ENCODE measurements at places on chromosomes 3 and 15.

GRCh38 chr15:87348746-87349145 lies 907.8 kb downstream of the NTRK3 start:
- DNase-seq, result no peak

GRCh38 chr3:110414855-110415254 lies 656.8 kb upstream of the NECTIN3 start:
- no peak for DNase-seq

GRCh38 chr3:181274025-181274424 lies 284.5 kb upstream of the DNAJC19 start:
- no peak for DNase-seq

DNA sequence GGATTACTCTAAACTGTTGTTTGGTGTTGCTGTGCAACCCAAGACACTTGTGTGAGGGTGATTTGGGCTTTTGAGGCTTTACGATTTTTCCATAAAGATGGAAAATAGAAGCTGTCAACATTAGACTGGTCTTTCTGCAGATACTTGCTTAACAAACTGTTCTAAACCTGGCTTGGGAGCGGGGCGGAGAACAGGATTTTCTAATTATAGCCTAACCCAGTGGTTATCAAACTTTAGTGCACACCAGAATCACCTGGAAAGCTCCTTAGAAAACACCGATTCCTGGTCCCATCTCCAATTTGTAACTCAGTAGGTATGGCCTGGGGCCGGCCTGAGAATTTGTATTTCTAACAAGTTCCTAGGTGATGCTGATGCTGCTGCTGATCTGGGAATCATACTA lies 19.0 kb downstream of the GPR156 start:
- DNase-seq, result no peak

GRCh38 chr15:75043509-75044257 lies 20.3 kb downstream of the PPCDC start:
- no peak for DNase-seq

DNA sequence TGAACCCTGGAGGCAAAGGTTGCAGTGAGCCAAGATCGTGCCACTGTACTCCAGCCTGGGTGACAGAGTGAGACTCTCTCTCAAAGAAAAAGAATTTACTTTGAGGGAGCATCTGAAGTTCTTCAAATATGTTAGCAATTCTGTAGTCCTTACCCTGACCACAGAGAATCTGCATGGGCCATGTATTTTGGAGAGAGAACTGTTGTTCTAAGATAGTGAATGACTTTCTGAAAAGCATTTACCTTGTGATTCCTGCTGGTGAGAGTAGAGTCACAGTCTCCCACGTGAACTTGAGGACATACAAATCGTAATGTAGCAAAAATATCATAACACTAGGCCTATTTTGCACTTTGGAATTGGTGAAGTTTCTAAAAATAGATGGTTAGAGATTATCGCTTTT lies 3.9 kb downstream of the BRK1 start:
- DNase-seq, result no peak

DNA sequence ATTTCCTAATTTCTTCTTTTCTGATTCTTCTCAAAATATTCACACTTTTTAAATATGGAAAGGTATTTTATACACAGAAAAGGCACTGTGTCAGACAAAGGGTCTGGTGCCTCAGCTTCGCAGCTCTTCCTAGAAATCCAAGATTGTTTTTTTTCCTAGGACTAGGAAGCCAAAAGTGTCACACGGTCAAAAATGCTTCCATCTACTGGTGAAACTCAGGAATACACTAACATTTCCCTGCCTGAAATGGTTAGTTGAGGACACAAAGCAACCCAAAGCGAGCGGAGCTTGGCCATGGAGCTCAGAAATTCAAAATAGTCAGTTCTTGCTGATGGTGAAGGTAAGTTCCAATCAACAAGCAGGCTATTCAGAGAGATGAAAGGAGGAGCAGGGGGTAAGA lies 426.5 kb upstream of the RASGRP1 start:
- no peak for DNase-seq

- DNase-seq, result no peak
Measured at GRCh38 chr15:40427188-40427587, 13.6 kb upstream of the BAHD1 start.

DNA sequence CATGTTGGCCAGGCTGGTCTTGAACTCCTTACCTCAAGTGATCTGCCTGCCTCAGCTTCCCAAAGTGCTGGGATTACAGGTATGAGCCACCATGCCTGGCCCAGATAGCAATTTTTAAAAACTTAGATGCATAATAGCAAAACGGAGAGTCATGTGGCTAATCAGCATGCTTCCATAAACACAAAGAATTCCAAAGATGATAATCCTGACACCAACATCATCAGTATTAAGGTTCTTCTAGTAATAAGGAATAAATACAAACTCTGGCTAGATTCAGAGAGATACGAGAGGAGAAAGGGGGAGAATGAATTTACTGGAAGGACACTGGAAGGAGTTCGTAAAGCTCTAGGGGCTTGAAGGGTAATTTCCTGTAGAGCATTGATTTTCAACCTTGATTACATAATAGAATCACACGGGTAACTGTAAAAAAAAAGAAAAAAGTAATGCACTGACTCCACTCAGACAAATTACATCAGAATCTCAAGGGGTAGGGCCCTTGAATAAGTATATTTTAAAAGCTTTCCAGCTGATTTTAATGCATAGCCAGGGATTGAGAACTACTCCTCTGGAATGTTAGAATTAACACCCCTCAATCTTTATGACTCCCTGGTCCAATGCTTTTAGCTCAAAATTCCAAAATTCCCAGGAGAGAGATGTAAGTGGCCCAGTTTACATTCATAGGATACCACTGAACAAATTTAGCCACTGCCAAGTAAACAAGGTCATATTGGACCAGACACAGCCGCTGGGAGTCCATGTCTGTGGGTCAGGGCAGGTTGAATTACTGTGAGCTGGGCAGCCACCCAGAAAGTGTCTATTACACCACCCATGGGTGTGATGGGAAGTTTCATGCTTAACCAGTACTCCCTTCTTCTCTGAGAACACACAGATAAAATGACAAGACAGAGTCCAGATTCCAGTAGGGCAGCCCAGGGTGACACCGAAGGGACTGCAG lies 243.9 kb downstream of the TBL1XR1 start:
- DNase-seq, result no peak

DNA sequence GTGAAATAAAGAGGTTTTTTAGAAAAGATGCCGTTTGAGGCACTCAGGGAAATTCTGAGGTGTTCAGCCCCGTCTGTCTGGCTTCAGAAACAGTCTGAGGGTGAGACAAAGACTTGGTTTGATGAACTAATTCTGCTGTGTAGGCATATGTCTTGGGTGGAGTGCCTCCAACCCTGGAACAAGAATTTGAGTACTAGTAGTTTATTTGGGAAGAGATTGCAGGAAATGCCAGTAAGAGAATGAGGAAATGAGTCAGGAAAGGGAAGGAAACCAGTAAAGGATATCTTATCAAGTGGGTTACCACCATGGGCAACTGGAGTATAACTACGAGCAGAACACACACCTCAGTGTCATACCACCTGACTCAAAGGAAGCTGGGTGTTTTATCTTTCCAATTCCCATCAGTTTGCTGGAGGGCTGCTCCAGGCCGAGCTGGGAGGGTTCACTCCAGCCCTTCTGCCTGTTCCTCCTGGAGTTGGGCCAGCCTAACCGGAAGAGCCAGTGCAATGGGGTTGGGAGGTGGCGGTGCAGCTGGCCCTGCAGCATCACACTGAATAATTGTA lies 75.3 kb downstream of the TGFBR2 start:
- no peak for DNase-seq

DNA sequence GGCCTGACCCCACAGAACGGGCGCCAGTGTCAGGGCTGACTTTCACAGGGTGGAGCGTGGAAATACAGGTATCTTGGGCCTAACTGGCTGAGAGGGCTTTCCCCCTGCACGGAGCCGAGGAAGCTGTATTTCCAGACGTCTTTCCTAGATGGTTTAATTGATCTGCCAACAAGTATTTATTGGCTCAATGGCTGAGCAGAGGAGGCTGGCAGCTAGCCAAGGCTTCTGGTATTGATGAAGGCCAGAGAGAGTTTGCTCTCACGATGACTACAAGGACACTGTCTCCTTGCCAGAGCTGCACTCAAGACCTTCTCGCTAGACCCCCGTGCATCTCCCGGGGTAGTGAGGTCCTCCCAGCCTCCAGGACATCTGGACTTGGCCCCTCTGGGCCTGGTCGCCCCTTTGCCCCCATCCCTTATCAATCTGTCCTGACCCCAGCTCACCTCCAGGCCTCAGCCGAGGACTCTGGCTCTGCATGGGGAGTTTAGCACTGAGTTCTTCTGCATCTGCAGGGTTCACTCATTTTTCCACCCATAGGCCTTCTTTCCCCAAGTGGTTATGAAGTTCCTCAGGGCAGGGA lies 20.6 kb downstream of the SPSB4 start:
- no peak for DNase-seq

GRCh38 chr15:28961391-28961790 lies 75.6 kb downstream of the APBA2 start:
- no peak for DNase-seq

- no peak for DNase-seq
Measured at GRCh38 chr15:50800715-50801114, 35.2 kb upstream of the SPPL2A start.

- DNase-seq, result no peak
Measured at GRCh38 chr3:132293251-132293650, 24.0 kb upstream of the ACP3 start.

DNA sequence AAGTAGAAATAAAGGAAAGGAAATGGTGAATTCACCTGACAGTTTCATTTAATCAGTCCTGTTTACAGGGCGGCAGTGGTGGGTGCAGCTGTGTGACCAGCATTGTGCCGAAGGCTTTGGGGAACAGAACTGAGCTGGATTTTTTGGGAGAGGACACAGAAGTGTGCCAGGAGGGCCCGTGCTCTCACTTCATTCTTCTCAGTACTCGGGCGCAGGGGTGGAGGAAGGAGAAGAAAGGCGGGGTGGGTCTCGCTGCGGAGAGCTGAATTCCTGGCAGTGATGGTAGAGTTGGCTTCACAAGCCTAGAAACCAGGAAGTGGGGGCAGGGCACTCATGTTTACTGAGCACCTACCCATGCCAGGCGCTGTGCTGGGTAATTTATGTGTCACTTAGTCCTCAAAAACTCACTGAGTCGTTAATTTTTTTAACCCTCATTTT lies 64.6 kb downstream of the CRTC3 start:
- peak; percentile 81 for DNase-seq

DNA sequence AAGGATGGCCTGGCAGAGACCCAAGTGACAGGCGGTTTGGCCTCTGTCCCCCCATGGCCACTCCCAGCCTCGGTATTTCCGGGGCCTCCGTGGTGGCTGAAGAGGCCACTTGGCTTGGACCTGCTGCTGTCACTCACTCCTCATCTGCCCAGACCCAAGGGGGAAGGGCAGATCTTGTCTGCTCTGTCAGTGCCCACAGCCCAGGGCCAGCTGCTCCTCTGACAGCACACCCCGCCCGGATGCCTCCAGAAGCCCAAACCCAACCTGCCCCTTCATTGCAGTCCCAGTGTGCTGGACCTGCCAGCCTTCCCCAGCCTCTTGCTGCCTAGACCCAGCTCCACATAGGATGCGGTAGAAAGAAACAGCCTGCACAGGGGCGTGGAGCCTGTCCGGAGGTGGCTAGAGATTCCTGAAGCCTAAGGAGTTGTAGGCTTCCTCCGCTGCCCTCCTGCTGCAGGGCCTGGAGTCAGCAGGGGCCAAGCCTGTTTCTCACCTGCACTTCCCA lies 52.0 kb downstream of the MAGEF1 start:
- DNase-seq, result no peak

GRCh38 chr3:135012101-135012500 lies 217.0 kb downstream of the EPHB1 start:
- DNase-seq, result no peak

- no peak for DNase-seq
Measured at GRCh38 chr3:59563072-59563605, 513.3 kb upstream of the CFAP20DC start.

- no peak for DNase-seq
Measured at GRCh38 chr3:70943886-70944285, 631.4 kb upstream of the MDFIC2 start.

GRCh38 chr3:36538136-36538749 lies 157.9 kb downstream of the STAC start:
- no peak for DNase-seq

GRCh38 chr3:113516115-113516505 lies 1.2 kb upstream of the SPICE1 start:
- no peak for DNase-seq

GRCh38 chr15:44801364-44801763 lies 65.0 kb downstream of the TRIM69 start:
- no peak for DNase-seq

DNA sequence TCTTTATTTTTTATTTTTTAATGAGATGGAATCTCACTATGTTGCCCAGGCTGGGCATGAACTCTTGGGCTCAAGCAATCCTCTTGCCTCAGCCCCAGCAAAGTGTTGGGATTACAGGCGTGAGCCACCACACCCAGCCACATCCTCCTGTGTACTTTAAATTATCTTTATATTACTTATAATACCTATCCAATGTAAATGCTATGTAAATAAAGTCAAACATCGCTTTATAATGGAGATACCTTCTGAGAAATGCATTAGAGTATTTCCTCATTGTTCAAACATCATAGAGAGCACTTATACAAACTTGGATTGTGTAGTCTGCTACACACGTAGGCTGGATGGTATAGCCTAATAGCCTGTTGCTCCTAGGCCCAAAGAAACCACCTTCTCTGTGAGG lies 41.4 kb upstream of the MAGI1 start:
- no peak for DNase-seq

DNA sequence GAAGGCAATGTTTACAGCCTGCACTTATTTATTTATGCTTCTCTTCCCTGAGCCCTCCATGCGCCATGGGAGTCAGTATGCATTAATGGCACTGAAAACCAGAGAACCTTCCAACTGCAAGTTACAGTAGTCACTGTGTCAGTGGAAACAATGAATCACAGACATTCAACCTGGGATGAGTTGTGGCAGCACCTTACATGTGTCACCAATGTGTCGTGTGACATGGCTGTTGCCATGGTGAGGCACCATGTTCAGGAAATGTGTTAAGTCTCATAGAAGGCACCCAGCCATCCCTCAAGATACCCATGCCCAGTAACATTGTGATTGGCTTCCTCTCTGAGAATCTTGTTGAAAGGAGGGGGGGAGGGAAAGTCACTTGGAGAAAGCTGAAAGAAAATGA lies 105.0 kb downstream of the FOXP1 start:
- DNase-seq, result peak; percentile 75

GRCh38 chr15:77144492-77145070 lies 73.7 kb upstream of the TSPAN3 start:
- no peak for DNase-seq

- DNase-seq, result no peak
Measured at GRCh38 chr3:174215456-174215855, 643.7 kb upstream of the NAALADL2 start.

DNA sequence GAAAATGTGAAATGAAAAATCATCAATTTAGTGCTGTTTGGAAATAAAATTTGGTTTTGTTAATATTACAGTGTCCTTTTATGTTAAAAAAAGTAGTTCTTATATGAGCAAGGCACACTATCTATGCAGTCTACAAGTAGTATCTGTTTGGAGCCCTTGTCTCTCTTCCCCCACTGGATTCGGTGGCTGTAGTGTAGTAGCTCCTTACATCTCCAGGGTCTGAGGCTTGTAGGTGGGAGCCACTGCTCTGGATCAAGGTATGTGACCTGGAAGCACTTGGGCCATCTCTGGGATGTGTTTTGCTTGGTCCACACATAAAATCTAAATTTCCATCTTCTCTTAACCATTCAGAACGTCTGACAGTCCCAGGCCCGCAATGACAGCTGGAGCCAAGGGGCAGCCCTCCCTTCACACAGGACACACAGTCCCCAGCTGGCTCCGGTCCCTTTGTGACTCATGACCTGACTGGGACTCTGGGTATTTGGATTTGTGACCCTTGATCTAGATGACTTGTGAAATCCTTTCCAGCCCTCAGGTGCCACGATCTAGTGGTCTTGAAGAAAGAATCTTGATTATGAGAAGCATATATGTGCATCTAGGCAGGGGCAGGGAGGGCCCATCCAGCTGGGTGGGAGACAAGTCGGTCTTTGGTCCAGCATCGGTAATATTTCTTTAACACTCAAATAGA lies 80.0 kb downstream of the USP13 start:
- DNase-seq, result no peak

All from stimulated activated CD4-positive, alpha-beta T cell treated with anti-CD3 and anti-CD28 coated beads, TNF-alpha, amount 100 ng/mL, for 48 hours (primary cell).